ENCODE measurements at places on chromosomes 13 and 19.

- no peak for DNase-seq
Measured at GRCh38 chr13:92894447-92894846, 332.2 kb upstream of the GPC6 start.

DNA sequence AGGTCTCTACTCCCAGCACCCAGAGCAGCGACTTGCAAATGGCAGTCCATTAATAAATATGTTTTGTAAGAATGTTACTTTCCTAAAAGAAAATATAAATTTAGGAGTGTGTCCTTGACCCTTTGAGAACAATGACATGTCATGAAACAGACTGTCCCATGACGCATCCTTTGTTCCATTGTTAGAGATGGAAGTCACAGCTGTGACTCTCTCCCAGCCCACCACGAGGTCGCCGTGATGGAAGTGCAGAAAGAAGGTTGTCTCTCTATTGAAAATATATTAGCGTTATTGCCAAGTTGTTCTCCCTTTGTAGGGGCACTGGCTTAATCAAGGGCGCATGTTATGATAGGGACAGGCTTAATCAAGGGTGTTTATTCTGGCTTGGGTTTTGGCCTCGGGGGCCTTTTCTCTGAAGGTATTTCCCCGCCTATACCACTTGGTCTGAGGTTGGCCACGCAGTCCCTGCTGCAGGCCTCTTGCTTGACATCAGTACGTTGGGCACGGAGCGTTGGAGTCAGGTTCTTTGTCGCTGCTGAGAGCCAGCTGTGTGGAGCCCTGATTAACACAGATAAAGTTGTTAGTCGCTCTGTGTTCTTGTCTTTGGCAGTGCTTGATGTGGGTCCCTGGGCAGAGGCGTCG lies 126.7 kb upstream of the ZNF536 start:
- DNase-seq, result no peak

DNA sequence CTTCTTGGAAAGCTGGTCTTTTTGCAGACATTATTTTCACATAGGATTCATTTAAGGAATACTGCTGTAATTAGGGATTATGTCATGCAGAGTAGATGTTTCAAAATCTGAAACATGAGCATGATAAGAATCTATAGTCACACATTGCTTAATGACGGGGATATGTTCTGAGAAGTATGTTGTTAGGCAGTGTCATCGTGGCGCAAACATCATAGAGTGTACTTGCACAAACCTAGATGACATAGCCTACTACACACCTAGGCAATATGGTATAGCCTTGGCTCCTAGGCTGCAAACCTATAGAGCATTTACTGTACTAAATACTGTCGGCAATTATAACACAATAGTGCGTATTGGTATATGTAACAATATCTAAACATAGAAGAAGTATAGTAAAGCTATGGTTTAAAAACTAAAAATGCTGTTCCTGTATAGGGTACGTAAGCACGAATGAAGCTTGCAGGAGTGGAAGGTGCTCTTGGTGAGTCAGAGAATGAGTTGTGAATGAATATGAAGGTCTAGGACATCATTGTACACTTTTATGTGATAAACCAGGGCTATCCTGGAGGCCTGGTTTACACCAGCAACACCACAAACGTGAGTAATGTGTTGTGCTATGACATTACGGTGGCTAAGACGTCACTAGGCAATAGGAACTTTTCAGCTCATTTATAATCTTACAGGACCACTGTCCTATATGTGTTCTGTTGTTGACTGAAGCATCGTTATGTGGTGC lies 283.1 kb downstream of the MTUS2 start:
- DNase-seq, result no peak

DNA sequence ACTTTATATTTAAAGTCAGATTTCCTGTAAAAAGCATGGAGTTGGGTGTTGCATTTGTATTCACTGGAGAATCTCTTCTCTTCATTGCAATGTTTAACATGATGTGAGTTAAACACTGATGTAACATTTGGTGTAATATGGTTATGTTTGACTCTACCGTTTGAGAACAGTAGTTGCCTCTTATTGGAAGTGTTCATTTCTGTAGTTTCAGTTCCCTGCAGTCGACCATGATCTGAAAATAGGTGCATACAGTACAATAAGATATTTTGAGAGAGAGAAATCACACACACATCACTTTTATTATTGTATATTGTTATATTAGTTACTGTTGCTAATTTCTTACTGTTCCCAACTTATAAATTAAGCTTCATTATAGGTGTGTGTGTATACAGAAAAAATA lies 105.2 kb upstream of the SPACA7 start:
- no peak for DNase-seq

- DNase-seq, result no peak
Measured at GRCh38 chr13:87331178-87331577, 340.0 kb upstream of the SLITRK5 start.
